ENCODE measurements at places on chromosomes 3 and 15.

GRCh38 chr3:23435318-23435717 is 232.2 kb downstream of the UBE2E2 start:
- DNase-seq, result no peak

DNA sequence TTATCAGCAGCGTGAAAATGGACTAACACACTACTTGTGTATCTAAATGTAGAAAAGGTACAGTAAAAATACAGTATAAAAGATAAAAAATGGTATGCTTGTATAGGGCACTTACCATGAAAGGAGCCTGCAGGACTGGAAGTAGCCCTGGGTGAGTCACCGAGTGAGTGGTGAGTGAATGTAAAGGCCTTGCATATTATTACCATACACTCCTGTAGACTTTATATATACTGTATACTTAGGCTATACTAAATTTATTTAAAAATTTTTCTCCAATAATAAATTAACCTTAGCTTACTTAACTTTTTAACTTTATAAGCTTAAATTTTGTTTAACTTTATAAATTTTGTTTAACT is 67.2 kb upstream of the TSPAN3 start:
- DNase-seq, result no peak

GRCh38 chr15:74907163-74907870 is 666 bp upstream of the FAM219B start:
- no peak for DNase-seq

GRCh38 chr3:4533489-4534443 is 40.6 kb downstream of the ITPR1 start:
- no peak for DNase-seq

- no peak for DNase-seq
Measured at GRCh38 chr3:197309528-197310361, 11.3 kb upstream of the DLG1 start.

GRCh38 chr3:98980915-98981596 is 79.6 kb upstream of the DCBLD2 start:
- DNase-seq, result no peak

- no peak for DNase-seq
Measured at GRCh38 chr15:29034151-29034550, 148.4 kb downstream of the APBA2 start.

GRCh38 chr3:138686771-138687221 is 78.2 kb downstream of the FAIM start:
- no peak for DNase-seq

DNA sequence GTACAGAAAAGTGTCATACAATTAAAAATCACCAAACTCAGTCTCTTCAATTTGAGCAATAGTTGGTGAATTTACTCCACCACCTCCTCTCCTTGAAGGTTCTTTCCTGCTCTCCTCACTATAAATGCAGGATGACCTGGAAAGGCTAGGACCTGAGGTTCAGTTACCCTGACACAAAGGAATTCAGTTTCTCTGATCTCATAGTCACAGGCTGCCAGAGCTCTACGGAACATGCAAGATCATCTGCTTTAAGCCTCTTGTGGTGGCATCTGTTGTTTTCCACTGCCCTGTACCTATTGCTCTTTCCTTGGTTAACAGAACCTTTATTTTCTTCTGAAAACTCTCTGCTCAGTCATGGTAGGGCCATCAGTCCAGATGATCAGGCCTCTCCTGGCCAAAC is 4.9 kb upstream of the TP63 start:
- DNase-seq, result no peak

DNA sequence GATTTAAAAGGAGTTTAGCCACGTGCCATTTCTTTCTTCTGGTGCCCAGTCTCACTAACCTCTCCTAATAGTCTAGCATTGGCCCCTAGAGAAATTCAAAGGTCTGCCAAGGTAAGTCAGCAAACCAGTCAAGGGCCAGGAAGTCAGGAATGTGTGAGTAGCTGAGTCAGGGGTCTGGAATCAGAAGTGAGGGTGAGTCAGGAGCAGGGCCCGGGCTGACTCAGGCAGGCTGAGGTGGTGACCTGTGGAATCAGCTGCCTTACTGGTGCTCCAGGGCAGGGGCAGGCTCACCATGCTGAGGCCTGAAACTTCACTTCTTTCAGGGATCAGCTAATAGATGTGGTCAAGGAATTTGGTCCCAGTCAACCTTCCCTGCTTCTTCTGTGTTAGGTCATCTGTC is 105.8 kb upstream of the MYZAP start:
- no peak for DNase-seq

DNA sequence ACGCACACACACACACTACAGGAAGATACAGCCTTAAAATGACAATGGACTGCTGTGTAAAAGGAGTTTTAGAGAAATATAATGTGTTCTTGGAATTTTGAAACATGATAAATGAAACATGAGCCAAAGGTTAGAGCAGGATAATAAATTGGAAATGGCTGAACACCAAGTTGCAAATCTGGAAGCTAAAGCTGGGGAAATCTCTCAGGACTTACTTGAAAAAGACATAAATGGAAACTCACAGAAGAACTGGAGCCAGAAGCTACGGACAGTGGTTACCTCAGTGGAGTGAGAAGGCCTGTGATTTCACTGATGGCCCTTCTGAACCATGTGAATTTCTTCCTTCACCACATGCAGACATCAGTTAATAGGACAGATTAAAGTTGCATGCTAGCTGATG is 37.3 kb upstream of the ATP10A start:
- no peak for DNase-seq

DNA sequence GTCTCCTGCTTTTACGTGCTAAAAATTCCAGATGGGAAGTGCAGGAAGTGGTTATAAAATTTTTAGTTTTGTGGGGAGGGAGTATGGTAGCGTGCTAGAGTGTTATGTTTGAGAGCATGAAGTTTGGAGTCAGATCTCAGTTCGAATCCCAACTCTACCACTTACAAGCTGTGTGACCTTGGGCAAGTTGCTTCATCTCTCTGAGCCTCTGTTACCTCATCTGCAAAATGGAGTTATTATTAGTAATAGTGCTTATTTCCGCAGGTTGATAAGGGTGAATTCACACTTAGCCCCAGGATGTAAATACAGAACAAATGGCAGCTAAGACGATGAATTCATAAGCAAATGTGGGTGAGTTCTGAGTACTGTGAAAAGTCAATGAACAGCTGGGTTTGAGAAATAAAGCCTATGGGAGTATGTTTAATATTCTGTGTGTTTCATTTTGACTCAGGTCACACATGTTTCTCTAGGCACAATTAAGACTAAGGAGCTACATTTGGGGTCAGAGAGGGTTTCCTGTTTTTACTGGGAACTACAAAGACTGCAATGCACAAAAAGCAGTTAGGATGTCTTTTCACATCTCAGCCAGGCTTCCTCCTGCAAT is 73.1 kb upstream of the FEZF2 start:
- no peak for DNase-seq
